ENCODE measurements at places on chromosomes 16 and 17. TPM values are rescaled to one million over a fixed set of nuclear protein-coding genes. Genes with fewer than 3 reads are reported as not detected.

Gene ABCA10
- 40.4 TPM for total RNA-seq

Gene MSRB1
- 4.0 TPM for total RNA-seq

Gene MRPS23
- 17.3 TPM for total RNA-seq

Gene KRT40
- not detected for total RNA-seq
